Kidney (tissue), 22 donors: ENCODE measurements at places on chromosomes 7 and 10. TPM values are rescaled to one million over a fixed set of nuclear protein-coding genes. Genes with fewer than 3 reads are reported as not detected.
A peak's percentile ranks its signal among the peaks of the same experiment; 100 is the strongest.

The OLAH gene
- polyA plus RNA-seq: 0.52 TPM

The CDH23 gene
- 1.1 TPM for polyA plus RNA-seq

The DENND2A gene
- 6.5 TPM for polyA plus RNA-seq

The C7orf57 gene
- not detected for polyA plus RNA-seq

The MEPCE gene
- 33.4 TPM for polyA plus RNA-seq

The PRSS37 gene
- not detected for polyA plus RNA-seq

The C1GALT1 gene
- polyA plus RNA-seq: 16.0 TPM

- no peak for DNase-seq
Observed at GRCh38 chr10:87618566-87619423, 40.9 kb upstream of the PAPSS2 start.

GRCh38 chr7:151209588-151209987 is 700 bp downstream of the H2BK1 start:
- DNase-seq: no peak

DNA sequence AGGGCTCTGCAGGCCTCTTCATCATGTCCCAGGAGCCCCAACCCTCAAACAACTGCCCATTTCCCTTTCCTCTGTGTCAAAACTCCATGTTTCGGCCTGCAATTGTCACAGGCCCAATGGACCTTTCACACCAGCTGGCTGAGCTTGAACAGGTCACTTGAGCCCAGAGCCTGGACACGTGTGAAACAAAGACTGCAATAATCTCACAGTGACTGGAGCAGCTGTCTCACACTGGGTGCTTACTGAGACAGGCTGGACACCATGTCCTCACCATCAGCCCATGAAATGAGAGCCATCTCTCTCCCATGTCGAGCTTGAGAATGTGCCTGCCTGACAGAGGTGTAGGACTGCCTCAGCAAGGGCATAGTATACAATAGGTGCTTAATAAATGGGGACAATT is 19.5 kb upstream of the EIF5AL1 start:
- no peak for DNase-seq

The ARHGAP12 gene
- polyA plus RNA-seq: 15.0 TPM

The TBX20 gene
- polyA plus RNA-seq: not detected

- DNase-seq: no peak
Observed at GRCh38 chr7:131157530-131158243, 170.0 kb upstream of the MKLN1 start.

The NEUROG3 gene
- polyA plus RNA-seq: not detected

The MYOF gene
- 11.5 TPM for polyA plus RNA-seq

The PRTFDC1 gene
- polyA plus RNA-seq: 6.1 TPM

DNA sequence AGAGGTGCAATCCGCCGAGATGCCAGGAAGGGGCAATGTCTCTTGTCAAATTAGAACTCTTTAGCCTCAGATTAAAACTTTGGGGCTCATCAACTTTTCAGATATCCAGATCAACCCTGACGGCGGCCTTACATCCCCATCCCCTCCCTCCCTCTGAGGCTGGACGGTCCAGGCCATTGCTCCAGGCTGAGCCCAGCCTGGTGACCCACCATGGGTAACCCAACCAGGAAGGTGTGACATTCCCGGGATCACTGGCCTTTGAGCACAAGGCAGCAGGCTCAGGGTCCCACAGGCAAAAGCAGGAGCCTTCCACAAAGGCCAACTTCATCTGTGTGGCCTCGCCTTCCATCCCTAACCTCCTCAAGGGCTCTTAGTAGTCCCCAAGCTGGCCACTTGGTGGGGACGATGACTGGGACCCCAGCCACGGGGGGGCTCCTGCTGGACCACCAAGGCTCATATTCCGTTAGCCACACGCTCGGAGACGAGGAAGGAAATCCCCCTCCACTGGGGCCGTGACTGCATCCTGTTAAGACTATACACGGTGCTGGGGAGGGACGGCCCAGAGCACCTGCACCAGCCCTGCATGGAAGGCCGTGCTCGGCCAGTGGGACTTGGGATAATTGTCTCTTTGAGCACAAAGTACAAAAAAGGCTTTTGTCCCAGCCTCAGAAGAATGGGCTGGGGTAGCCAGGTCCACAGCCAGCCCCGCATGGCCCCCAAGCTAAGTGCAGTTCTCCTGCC is 62.8 kb downstream of the ZRANB1 start:
- DNase-seq: no peak

The NEBL gene
- 13.8 TPM for polyA plus RNA-seq

- peak; percentile 79 for DNase-seq
Observed at GRCh38 chr7:155729847-155730246, 82.4 kb downstream of the SHH start.

DNA sequence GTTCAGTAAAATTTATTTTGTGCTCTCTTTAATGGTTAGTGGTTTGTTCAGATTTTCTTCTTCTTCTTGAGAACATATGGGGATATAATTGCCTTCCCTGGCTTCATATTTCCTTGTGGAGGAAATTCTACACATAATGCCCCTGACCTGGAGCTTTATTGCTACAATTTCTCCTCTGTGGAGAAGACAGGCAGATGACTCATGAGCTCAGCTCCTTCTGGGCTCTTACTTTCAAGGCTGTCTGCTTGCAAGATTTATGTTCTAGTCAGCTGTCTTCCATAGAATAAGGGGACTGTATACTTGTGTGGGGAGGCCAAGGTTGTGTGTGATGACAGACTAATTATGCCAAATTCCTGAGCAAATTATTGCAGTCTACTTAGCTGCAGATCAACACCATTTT is 1.6 kb downstream of the LRRD1 start:
- DNase-seq: no peak

The FEZF1 gene
- polyA plus RNA-seq: not detected

The DDX56 gene
- 83.6 TPM for polyA plus RNA-seq

- no peak for DNase-seq
Observed at GRCh38 chr7:116731445-116732335, 59.7 kb downstream of the MET start.

DNA sequence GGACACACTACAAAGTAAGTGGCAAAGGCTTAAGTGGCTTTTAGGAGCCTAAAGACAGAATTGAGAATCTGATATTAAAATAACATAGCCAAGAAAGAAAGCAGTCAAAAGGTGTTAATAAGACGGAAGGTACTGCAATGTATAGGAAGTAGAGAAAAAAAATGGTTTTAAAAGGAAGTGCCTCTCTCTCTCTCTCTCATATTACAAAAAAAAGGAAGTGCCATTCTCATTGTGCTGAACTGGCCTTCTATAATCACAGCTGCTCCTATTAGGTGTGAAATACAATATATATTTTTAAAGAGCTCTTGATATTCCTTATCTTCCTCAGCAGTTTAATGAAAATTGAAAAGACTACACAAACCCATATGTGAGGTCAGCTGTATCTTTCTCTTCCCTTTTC is 199.4 kb upstream of the NPVF start:
- DNase-seq: no peak

DNA sequence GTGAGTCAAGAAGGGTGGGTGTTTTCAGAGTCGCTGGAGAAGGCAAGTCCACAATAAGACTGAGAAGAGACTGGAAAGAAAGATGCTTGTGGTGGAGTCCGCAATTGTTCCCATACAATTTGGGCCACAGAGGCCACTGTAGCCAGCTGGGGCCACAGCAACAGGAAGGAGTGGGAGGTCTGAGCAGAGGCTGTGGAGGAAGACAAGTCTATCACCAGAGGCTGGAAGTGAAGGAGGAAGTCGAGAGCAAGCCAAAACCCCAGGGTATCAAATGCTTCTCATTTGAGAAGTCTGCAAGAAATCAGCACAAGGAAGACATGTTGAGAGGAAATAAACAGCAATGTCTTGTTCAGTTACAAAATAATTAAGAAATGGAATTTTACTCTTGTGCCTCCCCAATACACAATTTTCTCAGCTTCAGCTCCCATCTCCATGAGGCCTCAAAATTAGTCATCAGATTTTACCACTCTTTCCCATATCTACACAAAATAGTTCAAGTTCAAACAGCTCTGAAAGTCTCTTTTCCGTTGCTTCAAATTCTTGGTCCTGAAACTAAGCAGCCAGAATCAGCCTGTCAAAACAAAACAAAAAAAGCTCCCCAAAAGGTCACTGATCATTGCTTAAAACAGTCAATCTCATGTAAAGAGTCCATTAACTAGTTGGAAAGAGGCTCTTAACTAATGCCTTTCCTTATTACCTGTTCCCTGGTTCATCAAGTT is 31.6 kb downstream of the SLC16A12 start:
- DNase-seq: peak; percentile 50

The LAMB4 gene
- polyA plus RNA-seq: 5.4 TPM

DNA sequence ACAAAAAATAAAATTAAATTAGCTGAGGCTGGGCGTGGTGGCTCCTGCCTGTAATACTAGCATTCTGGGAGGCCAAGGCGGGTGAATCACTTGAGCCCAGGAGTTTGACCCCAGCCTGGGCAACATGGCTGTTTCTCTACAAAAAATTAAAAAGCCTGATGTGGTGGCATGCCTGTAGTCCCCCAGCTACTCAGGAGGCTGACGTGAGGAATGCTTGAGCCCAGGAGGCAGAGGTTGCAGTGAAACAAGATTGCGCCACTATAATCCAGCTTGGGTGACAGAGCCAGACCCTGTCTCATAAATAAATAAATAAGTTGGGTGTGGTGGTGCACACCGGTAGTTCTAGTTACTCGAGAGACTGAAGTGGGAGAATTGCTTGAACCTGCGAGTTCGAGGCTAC is 65.1 kb downstream of the GNA12 start:
- no peak for DNase-seq

- no peak for DNase-seq
Observed at GRCh38 chr10:63522995-63523394, 1.8 kb downstream of the REEP3 start.

DNA sequence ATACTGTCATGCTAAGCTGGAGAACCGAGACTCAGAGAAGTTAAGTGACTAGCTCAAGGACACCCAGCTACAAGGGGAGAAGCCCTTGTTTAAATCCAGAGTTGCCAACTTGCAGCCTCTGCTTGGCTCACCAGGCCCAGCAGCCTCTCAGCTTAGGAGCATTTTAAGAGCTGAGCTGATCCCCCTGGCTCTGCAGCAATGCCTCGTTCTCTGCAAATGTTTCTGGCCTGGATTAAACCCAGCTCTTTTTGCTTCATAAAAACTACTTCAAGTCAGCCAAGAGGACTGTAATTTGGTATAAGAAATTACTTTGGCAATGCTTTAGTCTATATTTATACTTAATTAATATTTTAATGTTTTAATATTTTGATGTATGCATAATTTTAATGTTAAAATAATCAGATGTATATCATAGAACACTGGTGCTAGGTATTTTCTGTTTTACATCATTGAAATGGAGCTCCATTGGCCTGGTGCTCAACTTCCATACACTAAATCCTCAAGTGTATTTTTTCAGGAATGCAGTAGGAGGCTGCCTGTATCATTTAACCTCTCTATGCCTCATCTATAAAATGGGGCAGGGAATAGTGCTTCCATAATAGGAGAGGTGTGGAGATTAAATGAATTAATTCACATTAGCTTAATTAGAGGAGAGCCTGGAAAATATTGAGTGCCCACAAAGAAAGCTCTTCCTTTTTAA is 184.2 kb downstream of the EMX2 start:
- DNase-seq: no peak

The SGCE gene
- 56.5 TPM for polyA plus RNA-seq

- DNase-seq: no peak
Observed at GRCh38 chr7:140165422-140165821, 11.4 kb downstream of the KDM7A start.

The GRM8 gene
- polyA plus RNA-seq: not detected

The BMPER gene
- 0.80 TPM for polyA plus RNA-seq

DNA sequence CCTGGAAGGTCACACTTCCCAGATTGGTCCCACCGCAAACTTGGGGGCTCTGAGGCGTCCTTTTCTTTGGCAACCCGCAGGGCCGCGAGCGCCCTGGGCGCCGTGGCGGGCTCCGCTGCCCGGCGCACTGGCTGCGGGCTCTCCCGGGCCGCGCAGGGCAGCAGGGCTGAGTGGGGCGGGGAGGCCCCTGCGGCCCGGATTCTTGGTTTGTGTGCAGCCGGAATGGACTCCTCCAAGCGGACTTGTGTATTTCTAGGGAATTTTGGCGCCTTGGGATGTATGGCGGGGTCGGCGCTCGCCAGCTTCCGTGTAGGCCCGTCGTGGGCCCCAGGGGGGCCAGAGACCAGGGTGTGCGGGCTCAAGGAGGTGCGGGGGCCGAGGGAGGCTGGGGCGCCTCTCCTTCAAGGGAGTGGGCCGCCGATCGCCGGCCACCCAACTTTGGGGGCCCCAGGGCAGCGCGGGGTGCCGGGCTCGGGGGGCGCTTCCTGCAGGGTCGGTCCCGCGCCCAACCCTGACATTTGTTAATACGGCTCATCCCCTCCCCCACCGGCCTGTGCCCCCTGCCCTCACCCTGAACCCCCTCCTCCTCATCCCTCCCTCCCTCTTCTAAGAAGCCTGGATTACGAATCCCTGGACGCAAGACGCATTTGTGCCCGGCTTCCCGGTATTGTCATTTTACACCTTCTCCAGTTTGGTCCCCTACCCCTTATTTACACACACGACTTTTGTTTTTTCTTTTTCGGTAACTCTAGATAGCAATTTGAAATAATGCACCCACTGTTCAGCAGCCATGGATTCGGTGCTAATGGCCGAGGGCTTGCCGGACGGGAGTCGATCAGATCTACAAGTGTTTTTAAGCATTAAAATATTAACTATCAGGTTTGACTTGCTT is 2.5 kb downstream of the TCF7L2 start:
- DNase-seq: peak; percentile 70

DNA sequence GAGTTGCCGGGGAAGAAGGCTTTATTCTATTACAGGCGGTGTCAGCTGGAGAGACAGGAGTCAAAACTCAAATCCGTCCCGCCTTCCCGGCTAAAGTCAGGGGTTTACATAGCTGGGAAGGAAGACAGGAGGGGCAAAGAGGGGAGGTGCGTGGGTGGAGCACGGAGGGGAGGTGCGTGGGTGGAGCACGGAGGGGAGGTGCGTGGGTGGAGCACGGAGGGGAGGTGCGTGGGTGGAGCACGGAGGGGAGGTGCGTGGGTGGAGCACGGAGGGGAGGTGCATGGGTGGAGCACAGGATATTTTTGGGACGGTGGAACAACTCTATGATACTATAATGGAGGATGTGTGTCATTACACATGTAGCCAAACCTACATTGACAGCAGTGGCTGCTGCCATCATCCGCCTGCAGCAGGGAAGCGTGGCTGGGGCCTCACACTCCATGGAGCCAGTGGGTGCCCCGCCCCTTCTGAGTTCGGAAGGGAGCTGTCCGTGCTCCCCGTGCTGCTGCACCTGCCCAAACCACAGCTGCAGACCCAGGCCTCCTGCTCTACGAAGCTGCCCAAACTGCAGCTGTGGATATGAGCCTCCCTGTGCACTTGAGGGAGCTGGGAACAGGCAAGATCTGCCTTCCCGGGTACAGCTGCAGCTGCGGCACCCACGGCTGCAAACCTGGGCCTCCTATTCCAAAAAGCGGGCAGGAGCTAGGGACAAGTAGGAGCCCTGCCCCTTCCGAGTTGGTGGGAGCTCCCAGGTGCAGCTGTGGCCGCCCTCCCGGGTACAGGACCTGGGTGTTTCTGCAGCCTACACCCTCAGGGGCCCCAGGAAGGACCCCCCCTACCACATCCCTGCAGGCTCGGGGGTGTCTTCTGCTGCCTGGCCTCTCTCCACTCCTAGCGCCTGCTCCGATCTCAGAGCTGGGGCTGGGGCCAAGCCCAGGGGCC is 119.4 kb downstream of the DYNC2I1 start:
- DNase-seq: no peak

DNA sequence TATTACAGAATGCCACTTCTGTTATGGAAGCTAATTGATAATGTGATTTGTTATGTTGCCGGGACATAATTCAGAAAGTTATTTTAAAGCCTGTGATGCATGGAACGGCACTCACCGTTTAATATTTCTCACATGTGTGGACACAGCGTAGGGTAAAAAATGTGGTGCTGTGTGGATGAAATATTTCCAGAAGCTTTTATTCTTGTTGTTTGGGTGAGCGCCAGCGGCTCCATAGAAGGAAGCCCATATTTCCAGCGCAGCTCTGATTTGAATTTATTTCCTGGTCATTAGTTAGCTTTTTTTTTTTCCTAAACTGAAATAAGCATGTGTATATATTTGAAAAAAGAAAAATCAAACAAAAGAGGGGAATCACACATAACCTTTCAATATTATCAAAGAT is 20.2 kb upstream of the NKX6-2 start:
- DNase-seq: no peak
